ENCODE measurements at places on chromosomes 1 and 21.

DNA sequence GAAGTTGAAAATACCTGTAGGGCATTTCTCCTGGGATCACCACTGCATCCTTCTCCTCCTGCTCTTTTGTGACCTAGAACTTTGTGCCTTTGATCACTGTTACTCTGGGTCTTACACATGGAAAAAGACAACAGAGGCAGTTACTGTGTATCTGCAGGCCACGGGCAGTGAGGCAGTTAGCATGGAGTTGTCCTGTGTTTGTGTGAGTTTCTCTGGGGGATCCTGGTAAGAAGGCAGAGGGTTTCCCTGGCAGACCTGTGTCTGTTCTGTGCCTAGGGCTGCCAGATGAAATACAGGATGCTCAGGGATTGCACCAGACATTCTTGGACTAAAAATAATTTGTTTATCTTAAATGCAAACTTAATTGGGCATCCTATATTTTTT is 44.4 kb upstream of the SCCPDH start:
- no peak for DNase-seq

DNA sequence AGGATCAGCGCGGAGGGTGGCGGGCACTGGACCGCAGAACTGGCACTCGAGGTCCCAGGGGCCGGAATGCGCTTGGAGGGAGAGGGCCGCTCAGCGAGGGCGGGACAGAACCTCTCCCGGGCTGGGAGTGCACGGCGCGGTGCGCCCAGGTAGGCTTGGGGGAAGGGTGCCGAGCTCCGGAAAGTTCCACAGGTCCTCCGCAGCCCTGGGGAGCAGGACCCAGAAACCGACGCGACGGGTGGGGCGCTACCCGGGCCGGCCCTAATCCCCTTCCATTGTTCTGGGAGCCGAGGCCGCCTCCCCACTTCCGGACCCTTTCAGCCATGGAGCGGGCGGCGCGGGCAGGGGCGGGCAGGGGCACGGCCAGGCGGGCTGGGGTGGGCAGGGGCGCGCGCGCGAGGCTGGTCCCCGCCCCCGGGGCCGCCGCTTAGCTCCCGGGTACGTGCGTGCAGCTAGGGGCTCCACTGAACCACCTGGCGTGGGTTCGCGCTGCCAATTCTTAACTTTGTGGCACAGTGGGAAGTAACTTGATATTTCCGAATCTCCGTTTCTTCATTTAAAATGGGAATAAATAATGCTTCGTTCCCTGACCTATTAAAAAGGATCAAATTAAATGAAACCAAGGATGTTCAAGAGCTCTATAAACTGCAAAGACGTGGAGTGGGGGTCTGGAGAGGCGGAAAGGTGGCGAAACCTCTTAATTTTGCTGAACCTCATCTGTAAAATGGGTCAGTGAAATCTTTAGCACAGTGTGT is 20.7 kb downstream of the LGR6 start:
- no peak for DNase-seq

GRCh38 chr1:167447521-167448136 is 70.7 kb downstream of the CD247 start:
- DNase-seq: no peak

DNA sequence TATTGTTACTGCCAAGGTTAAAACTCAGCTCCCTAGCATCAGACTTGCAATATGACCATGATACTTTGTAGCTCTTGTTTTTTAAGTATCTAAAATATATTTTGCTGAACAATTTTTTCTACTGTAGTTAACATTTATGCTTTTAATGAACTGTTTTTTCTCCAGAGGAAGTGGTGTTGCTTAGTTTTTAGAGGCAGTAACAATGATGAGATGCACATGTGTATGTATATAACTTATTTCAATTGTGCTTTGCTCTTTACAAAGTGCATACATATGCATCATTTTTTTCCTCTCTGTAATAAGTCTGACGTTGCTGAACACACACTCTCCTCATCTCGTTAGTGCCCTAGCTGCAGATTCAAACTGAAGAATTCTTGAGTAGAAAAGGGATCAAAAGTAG is 418.8 kb downstream of the ZP4 start:
- no peak for DNase-seq

DNA sequence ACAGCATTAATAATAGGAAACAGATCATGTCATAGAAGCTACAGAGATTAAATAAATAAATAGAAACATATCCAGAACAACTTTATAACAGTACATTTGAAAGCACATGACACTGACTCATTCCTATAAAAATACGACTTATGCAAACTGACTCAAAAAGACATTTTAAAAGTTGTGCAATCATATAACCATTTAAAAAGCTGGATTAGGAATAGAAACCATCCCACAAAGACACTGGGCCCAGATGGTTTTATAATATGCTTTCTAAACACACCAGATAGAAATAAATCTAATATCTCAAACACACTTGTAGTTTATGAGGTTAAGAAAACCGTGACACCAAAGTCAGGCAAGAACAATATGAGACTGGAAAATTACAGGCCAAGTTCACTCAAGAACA is 47.6 kb downstream of the MATN1 start:
- no peak for DNase-seq

DNA sequence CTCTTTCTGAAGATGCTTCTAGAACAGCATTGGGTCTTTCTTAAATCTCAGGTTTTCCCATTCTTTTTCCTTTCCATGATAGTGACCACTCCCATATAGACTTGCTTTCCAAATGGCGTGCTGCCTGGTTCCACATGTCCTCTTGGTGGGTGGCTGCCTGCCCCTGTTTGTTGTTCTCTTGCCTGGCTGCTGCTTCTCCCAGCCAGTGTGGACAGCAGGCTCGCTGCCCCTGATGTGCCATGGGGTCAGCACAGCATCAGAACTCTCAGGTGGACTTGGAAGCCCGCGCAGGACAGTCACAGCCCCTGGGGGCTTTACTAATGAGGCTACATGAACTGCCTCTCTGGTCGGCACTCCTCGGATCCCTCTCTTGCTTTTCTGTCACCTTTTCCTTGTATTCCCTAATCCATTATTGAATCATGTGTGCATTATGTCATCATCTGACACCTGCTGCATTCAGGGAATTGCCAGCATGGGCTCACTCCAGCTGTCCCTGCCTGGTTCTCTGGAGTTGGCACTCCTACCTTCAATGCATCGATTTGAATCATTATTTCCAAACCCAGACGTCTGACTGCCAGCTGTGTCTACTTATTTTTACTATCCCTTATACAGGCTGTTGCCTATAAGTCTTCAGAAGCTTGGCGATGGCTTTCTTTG is 100.5 kb upstream of the COA6 start:
- DNase-seq: no peak

- no peak for DNase-seq
These were observed 255.9 kb downstream of the LMO4 start for GRCh38 chr1:87584586-87584985.

GRCh38 chr1:89706700-89707012 is 73.7 kb downstream of the LRRC8C start:
- peak; percentile 39 for DNase-seq

- no peak for DNase-seq
These were observed 10.8 kb upstream of the AHDC1 start for GRCh38 chr1:27614625-27615344.

DNA sequence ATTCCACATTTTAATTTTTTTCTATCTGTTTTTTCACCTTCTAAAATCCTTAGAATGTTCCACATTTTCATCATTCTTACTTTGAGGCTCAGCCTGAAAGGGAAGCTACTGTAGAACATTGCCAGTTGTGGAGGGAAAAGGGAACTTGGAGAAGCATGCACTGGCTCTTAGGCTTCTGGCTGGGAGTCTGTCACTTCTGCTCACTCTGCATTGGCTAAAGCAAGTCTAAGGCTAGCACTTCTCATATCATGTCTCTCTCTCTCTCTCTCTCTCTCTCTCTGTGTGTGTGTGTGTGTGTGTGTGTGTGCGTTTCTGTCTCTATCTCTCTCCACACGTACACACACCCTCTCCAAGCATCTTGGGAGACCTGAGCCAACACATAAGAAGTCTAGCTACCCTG is 49.6 kb upstream of the ADAR start:
- peak; percentile 1 for DNase-seq

- no peak for DNase-seq
These were observed 4.8 kb downstream of the ACP6 start for GRCh38 chr1:147665521-147665920.

DNA sequence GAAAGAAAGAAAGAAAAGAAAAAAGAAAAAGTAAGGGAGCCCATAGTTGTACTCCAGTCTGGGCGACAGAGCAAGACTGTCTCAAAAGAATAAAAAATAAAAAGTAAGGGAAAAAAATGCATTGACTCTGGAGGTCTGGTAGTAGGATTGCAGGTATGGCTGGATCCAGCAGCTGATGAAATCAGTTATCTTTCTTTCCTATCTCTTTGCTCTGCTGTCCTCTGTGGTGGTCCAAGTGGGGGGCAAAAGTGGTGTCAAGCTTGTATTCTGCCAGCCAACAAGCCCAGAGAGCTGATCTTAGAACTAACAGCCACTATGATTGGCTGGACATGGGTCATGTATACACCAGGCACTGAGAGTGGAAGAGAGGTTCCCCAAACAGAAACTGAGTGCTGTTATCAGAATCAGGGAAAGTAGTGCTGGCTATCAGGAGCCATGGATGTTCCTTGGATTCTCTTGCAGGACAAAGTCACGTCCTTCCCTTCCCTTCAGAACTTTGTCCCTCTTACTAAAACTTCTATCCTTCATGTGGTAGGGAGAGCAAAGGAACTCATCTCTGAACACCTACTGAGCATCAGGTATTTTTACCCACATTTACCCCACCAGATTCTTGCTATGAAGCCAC is 3.5 kb upstream of the FBLIM1 start:
- DNase-seq: no peak

- DNase-seq: peak; percentile 21
These were observed 241.0 kb downstream of the KCNJ6 start for GRCh38 chr21:37675202-37675801.

- peak; percentile 57 for DNase-seq
These were observed 853 bp upstream of the ATP1A1 start for GRCh38 chr1:116372191-116372590.

DNA sequence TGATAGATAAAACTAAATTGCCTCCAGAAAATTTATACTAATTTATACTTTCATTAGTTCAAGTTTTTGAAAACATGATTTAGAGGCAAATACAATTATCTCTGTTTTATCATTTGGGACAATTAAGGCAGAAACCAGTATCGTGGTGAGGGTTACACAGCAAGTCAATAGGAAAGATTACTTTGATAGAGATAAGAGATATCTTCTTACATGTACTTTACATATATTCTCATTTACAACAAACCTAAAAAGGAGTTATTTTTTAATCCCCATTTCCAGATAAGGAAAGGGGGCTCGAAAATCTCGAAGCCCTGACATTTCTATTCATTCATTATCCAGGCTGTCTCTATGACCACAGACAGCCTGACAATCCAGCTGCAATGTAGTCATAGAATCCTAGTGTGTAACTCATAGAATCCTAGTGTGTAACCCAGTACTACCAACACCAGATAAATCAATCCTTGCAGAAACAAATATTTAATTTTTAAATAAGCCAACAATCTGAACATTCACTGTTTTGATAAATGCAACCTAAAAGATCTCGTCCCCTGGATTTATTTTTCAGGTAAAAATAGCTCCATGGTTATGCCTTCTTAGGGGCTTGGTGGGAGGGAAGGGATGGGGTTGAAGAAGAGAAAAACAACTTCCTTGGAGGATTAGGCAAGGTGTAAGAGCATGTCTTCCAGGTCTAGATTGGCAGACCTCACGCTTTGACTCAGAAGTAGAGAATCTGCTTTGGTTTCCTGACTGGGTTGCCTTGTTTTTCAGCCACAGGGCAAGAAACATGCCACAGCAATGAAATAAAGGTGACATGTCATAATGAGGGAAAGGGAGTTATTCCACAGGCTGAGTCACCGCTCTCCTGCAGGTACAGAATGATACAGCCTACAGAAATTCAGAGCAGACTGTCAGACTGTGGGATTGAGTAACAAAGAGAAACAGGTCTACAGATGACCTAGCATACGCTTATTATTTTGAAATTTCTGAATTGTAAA is 45.6 kb downstream of the IRF2BP2 start:
- DNase-seq: peak; percentile 82

DNA sequence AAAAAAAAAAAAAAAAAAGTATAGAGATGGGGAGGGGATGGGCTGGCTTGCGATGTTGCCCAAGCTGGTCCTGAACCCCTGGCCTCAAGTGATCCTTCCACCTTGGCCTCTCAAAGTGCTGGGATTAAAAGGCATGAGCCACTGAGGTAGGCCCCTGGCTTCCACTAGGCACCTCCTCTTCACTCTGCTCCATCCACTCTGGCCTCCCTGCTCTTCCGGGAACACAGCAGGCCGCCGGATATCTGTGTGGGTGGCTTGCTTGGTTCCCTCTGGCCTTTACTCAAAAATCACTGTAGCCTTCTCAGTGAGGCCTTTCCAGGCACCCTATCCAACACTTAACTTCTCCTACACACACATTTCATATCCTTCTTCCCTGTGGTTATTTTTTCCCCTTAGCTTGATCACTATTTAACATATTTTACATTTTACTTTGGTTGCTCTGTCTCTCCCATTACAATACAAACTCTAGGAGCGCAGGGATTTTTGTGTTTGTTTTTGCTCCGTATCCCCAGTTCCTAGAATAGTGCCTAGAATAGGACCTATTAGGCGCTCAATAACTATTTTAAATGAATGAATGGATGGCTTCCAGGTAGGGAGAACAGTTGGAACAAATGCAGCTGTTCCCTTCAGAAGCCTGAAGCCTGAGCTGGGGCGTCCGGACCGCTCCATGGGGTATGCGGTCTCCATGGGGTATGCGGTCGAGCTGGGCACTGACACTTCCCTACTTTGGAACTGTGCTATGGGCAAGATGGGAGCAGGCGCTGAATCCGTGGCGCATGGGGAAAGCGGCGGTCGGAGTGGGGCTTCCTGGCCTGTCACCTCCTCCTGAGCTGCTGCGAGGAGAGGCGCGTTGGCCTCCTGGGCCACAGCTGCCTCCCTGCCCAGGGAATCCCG is 46.7 kb downstream of the H3-3A start:
- DNase-seq: peak; percentile 29

- DNase-seq: no peak
These were observed 355.5 kb upstream of the NCAM2 start for GRCh38 chr21:20642681-20643080.

GRCh38 chr1:204146309-204146708 is 5.5 kb downstream of the ETNK2 start:
- DNase-seq: no peak

GRCh38 chr1:26771285-26771642 is 16.5 kb upstream of the PIGV start:
- no peak for DNase-seq

Measured in umbilical cord (tissue), 2 donors.